Fibroblast of lung (primary cell): ENCODE measurements at places on chromosomes 5 and 9. TPM values are rescaled to one million over a fixed set of nuclear protein-coding genes. Genes with fewer than 3 reads are reported as not detected.

Gene CDC20B
- under 0.01 TPM in 1 of 2 replicates, not detected in the other for total RNA-seq

Gene CNTLN
- 13.0 and 16.7 TPM in 2 replicates for total RNA-seq

Gene DNAH5
- total RNA-seq, result 0.77 and 3.1 TPM in 2 replicates

Gene CNTFR
- 0.26 TPM in 1 of 2 replicates, not detected in the other for total RNA-seq

Gene SHISAL2B
- not detected in 2 replicates for total RNA-seq

Gene OBP2B
- total RNA-seq, result not detected in 2 replicates

Gene MARVELD2
- total RNA-seq, result 1.3 and 2.5 TPM in 2 replicates

Gene TMEM171
- under 0.01 and 0.83 TPM in 2 replicates for total RNA-seq

Gene IGFBPL1
- not detected in 2 replicates for total RNA-seq

Gene PCDHGA2
- total RNA-seq, result 2.8 and 4.5 TPM in 2 replicates

Gene PCDHGA11
- 5.9 and 8.6 TPM in 2 replicates for total RNA-seq

Gene OR1J2
- 0.26 and 0.33 TPM in 2 replicates for total RNA-seq

Gene GDF9
- under 0.01 and 0.17 TPM in 2 replicates for total RNA-seq

Gene AQP7
- 0.26 and 0.83 TPM in 2 replicates for total RNA-seq

Gene LURAP1L
- total RNA-seq, result 87.6 and 94.1 TPM in 2 replicates

Gene MROH2B
- not detected in 2 replicates for total RNA-seq

Gene PPP6C
- total RNA-seq, result 11.6 and 12.7 TPM in 2 replicates

Gene DYNC2I2
- total RNA-seq, result 35.7 and 41.5 TPM in 2 replicates

Gene COL15A1
- 41.0 and 43.9 TPM in 2 replicates for total RNA-seq

Gene TMEM174
- total RNA-seq, result not detected in 2 replicates

Gene TRMO
- 12.9 and 16.4 TPM in 2 replicates for total RNA-seq

Gene LHX3
- not detected in 2 replicates for total RNA-seq

Gene RELL2
- total RNA-seq, result 2.6 and 3.0 TPM in 2 replicates

Gene CER1
- not detected in 2 replicates for total RNA-seq

Gene EGFLAM
- total RNA-seq, result 0.33 and 3.6 TPM in 2 replicates

Gene FAM221B
- total RNA-seq, result not detected in 2 replicates

Gene SLC6A7
- total RNA-seq, result not detected in 2 replicates

Gene MLANA
- not detected in 2 replicates for total RNA-seq

Gene RPL35
- 1,957 and 2,451 TPM in 2 replicates for total RNA-seq

Gene FRRS1L
- 0.17 and 0.26 TPM in 2 replicates for total RNA-seq

Gene LPCAT1
- total RNA-seq, result 62.1 and 65.2 TPM in 2 replicates

Gene PURA
- total RNA-seq, result 19.0 and 20.0 TPM in 2 replicates

Gene CARTPT
- total RNA-seq, result not detected in 2 replicates

Gene C9orf40
- total RNA-seq, result 3.3 and 4.5 TPM in 2 replicates

Gene PROB1
- 0.77 and 1.5 TPM in 2 replicates for total RNA-seq

Gene PCDHGA9
- total RNA-seq, result 2.6 and 4.8 TPM in 2 replicates

Gene PCDHB4
- 0.50 and 0.51 TPM in 2 replicates for total RNA-seq

Gene LECT2
- not detected in 2 replicates for total RNA-seq

Gene ITGA1
- total RNA-seq, result 12.1 and 12.6 TPM in 2 replicates

Gene HTR4
- total RNA-seq, result not detected in 2 replicates

Gene SPINK9
- total RNA-seq, result not detected in 2 replicates

Gene LCN15
- not detected in 2 replicates for total RNA-seq

Gene HTR1A
- not detected in 2 replicates for total RNA-seq

Gene TAF11L2
- total RNA-seq, result not detected in 2 replicates

Gene GRM6
- not detected in 2 replicates for total RNA-seq

Gene ARHGEF39
- total RNA-seq, result under 0.01 and 0.66 TPM in 2 replicates

Gene TIMD4
- not detected in 2 replicates for total RNA-seq

Gene BTNL3
- total RNA-seq, result not detected in 2 replicates

Gene FSD1L
- 3.6 and 6.1 TPM in 2 replicates for total RNA-seq

Gene TMC1
- 0.33 TPM in 1 of 2 replicates, not detected in the other for total RNA-seq
